Activated T-cell treated with anti-CD3 and anti-CD28 coated beads, Interleukin-2, amount 50 U/mL, for 24 hours (primary cell): ENCODE measurements at places on chromosomes 11 and 22.

DNA sequence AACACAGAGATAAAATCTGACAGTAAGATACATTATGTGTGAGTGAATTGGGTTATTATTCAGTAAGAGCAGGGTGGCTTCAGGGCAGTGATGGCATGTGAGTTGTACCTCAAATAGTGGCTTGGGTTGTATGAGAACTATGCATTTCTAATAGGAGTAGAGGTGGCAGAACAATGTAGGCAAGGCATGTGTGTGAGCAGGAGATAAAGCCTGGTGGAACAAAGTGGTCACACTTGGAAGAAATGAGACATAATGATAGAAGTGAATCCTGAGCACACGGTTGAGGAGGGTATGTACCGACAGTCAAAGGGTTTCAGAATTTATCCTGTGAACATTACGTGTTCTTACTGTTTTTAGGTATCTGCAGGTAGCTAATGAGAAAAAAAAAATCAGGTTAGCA, 159.3 kb downstream of the CASP12 start:
- no peak for DNase-seq

- DNase-seq: no peak
Measured at GRCh38 chr11:134760299-134760698, 348.3 kb upstream of the B3GAT1 start.

DNA sequence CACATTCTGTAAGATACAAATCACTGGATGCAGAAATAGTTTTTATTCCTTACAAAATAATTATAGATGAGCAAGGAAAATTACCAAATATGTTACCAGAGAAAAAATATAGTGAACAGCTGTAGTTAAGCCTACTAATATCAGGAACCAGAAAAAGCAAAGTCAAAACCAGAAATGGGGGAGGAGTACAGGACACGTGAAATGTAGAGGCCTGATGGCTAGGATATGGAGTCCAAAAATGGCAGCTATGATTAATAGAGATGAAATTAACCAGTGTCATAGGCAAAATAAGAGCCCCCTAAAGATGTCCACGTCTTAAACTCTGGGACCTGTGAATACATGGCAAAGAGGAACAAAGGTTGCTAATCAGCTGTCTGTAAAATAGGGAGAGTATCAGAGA, 34.1 kb downstream of the MRE11 start:
- DNase-seq: no peak

DNA sequence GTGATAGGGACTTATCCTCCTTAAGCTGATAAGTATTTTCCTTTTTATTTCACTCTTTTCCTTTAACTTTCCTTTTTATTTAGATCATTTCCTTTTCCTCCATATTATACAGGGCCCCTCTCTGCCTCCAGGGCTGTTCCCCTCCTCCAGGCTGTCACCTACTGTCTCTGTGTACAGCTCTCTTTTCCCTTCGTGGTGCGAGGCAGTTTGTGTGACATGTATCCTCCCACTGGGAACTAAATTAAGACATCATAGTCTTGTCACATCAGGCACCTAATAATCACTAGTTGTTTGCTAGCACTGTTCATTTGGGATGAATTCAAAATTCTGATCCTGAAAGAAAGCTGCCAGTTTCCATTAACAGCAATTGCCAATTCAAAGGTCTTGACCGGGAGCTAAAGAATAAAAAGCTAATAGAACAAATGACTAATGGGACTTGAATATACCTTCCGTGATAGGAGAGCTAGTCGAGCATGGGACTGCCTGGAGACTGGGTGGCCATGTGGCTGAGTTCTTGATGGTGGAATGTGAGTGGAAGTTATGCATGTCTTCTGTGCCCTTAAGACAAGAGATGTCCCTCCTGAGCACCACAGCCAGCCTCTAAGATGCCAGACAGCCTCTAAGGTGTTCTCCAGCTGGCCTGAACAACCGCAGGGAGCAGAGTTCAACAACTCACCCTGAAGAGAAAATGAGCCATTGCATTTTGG, 77.7 kb upstream of the LRRC55 start:
- no peak for DNase-seq

GRCh38 chr11:6742260-6742659, 29.5 kb downstream of the OR2AG2 start:
- peak; percentile 58 for DNase-seq

GRCh38 chr22:47859881-47860525, 1097.6 kb downstream of the TBC1D22A start:
- DNase-seq: no peak

DNA sequence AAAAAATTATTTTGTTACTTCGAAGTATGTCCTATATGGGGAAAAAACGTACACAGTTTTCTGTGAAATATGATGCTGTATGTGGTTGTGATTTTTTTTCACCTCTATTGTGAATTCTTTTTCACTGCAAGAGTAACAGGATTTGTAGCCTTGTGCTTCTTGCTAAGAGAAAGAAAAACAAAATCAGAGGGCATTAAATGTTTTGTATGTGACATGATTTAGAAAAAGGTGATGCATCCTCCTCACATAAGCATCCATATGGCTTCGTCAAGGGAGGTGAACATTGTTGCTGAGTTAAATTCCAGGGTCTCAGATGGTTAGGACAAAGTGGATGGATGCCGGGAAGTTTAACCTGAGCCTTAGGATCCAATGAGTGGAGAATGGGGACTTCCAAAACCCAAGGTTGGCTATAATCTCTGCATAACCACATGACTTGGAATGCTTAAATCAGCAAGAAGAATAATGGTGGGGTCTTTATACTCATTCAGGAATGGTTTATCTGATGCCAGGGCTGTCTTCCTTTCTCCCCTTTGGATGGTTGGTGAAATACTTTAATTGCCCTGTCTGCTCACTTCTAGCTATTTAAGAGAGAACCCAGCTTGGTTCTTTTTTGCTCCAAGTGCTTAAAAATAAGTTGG, 38.3 kb downstream of the EHF start:
- DNase-seq: no peak

- peak; percentile 9 for DNase-seq
Measured at GRCh38 chr22:44505796-44506354, 7.8 kb upstream of the RTL6 start.

DNA sequence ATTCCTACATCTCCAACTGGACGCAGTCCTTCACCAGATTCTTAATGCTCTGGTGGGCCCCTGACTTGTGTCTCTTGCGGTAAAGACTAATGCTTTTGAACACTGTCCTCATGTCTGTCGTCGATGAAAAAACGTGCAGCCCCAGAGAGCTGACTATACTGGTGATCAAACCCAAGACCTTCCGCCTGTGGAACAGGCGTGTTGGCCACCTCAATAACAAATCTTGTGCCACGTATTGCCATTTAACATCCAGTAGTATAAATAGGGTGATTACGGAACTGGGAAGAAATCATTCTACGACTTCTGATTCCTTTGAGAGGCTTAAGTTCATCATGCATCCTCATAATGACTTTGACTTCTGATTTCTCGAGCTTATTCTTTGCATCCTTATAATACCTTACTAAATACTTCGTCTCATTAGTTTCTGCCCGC, 45.6 kb downstream of the OR4D9 start:
- DNase-seq: no peak

DNA sequence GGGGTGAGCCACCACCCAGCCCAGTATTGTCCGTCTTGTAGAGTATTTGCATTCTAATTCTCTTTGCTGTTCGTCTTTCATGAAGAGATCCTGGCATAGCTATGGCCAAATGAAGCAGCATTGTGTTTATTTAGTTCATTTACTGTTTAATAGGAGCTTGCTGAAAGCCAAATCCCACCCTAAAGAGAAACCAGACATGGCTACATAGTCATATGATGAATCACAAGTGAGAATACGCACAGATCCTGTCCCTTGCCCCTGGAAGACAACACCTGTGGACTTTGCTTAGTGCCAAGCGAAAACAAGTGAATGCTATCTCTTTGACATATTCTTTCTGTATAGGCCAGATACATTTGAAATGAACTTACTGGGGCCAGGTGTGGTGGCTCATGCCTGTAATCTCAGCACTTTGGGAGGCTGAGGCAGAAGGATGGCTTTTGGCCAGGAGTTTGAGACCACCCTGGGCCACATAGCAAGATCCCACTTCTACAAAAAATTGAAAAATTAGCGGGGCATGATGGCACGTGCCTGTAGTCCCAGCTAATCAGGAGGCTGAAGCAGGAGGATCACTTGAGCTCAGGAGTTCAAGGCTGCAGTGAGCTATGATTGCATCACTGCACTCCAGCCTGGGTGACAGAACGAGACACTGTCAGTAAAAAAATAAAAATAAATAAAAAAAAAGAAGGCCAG, 5.1 kb upstream of the ARFGAP3 start:
- DNase-seq: no peak

GRCh38 chr11:21888814-21889213, 304.1 kb upstream of the ANO5 start:
- no peak for DNase-seq

DNA sequence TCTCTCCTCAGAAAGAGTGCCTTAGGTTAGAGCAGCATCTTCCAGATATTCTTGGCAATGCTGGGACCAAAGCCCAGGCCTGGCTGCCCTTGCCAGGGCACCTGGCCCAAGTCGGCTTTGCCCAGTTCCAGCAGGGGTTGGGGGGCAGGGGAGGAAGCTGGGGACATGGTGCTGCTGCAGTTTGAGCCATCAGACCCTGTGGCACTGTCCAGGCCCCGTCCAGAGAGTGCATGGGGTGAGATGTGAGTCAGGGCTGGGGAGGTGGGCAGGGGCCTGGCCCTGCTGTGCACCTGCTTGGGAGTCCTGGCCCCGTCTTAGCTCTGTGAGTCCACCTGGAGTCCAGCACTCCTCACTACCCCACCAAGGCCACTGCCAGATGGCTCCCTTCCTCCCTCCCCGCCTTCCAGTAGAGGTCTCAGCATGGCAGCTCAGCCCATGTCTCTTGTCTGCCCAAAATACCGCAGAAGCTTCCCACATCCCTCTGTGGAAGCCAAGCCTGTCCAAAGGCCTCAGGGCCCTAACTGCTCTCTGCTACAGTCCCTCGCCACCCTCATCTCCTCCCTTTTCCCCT, 16.6 kb downstream of the DERL3 start:
- DNase-seq: no peak

GRCh38 chr11:117976445-117976844, 9.7 kb upstream of the IL10RA start:
- no peak for DNase-seq

DNA sequence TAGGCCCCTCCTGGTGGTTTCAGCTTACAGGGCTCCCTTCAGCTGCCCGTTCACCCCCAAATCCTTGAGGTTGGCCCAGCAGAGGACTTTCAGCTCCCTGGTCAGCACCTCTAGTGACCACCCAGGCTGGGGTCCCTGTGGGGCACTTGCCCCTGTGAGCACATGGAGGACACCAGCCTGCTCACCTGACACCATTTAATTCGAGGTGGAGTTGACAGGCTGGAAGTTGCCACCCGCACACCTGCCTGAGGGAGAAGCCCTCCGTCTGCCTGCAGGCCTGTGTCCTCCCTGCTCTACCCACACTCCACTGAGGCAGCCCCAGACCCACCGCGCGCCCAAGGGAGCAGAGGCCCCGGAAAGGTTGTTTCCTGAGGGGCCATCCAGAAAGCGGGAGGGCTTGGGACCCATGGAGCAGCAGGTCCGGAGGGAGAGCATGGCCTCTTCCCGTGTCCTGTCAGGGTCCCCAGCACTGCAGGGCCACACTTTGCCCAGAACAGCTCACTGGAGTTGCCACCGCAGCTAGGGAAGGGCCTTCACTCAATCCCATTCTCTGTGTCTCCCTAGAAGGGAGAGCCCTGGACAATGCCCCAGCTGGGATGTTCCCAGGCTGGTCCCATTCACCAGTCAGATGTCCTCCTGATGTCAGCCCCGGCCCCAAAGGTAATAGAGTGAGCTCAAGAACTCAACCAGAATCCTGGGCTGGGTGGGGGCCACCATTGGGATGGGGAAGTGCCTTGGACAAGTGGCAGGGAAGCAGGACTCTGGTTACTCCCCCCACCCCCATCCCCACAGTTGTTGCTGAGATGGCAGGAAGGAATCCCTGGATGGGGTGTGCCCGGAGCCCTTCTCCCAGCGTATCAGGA, 82.4 kb downstream of the MED15 start:
- DNase-seq: no peak

GRCh38 chr11:27462543-27462942, 10.0 kb downstream of the LGR4 start:
- DNase-seq: no peak

DNA sequence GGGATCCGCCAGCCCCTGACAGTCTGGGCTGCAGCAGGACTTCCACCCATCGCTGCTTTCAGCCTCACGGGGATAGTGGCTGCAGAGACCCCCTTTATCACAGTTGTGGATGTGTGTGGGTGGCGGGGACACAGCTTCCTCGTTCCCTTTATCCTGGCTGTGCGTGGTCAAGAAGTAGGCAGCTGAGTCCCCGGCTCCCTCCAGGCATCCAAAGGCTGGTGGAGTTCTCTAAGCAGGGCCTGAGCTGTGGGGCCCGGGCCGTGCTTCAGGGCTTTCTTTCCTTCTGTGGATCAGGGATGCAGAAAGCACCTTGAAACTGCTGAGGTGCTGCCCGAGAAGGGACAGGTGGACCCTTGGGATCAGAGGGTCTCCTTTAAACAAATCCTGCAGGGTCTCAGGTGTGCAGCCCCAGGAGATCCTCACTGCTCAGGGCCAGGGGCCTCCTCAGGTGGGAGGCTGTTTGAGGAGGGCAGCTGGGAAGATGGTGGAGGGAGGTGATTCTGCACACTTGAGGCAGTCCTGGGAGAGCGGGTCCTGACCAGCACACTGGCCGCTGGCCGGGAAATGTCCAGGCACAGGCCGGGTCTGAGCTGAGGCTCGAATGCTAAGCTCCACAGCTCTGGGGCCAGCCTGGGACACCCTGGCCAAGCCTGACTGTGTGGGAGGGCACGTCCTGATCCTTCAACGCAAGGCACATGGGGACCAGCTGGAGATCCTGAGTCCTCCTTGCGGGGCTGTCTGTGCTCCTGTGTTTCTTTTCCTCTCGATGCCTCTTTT, 1024.3 kb downstream of the BRD1 start:
- DNase-seq: no peak

DNA sequence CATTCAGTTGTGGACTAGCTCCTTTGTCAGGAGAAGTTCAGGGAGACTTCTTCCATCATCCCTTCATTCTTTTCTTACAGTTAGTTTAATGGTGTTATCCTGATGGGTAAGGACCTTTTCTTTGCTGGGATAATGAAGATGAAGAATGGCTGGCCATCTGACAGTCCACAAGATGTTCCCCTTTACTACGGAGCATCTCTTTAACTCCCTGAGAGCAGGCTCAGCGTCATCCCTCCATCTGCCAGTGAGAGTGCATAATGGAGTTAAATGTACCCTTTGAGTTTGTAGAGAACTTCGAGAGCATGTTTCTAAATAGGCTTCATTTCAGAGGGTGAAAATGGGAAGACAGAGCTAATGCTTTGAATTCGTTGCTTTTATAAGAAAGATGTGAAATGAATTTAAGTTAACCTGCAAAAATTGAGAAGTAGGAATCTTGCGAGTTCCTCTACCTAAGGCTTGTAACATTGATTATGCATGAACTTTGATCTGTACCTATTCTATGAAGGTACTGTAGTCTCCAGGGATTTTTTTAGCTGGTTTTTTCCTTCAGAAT, 1.7 kb downstream of the EP300 start:
- DNase-seq: no peak

DNA sequence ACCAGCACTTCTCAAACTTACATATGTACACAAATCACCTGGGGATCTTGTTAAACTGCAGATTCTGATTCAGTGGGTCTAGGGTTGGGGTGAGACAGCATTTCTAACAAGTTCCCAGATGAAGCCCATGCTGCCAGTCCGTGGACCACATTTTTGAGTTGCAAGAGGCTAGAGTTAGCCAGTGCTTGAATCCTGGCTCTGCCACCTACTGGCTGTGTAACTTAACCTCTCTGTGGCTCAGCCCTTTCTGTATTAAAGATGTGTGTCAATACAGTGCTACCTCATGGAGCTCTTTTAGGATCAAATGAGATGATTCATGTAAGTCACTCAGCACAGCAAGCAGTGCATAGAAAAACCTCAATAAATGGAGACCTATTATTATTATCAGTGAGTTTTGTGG, 90.2 kb upstream of the ISX start:
- no peak for DNase-seq
